Lung (tissue), 17 donors: ENCODE measurements at places on chromosomes 6 and 20. TPM values are rescaled to one million over a fixed set of nuclear protein-coding genes. Genes with fewer than 3 reads are reported as not detected.

GRCh38 chr6:13327691-13328075 lies 654 bp downstream of the TBC1D7 start:
- peak; percentile 19 for DNase-seq
- peaks cover 22% of the 10 kb centered on the region for H3K4me1 ChIP-seq
- no peaks in the 10 kb centered on the region for H3K27me3 ChIP-seq

DNA sequence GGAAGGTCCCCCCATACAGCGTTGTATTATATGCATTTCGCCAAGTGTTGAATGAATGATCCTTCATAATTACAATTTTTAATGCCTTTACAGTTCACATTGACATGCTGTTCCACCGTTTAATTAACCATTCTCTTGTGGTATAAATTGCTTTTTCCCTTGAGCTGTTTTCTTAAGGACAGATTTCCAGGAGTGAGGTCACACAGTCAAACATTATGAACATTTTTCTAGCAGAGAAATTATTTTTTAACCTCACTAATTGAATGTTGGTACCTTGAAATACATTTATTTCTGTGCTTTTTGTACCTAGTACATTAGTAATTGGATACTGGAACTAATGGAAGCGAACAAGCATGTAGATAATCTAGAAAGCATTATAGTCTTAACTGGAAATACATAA lies 76.7 kb upstream of the C20orf144 start:
- no peak for DNase-seq
- no peak overlapping the region for H3K27ac ChIP-seq
- H3K4me3 ChIP-seq: no peak overlapping the region

DNA sequence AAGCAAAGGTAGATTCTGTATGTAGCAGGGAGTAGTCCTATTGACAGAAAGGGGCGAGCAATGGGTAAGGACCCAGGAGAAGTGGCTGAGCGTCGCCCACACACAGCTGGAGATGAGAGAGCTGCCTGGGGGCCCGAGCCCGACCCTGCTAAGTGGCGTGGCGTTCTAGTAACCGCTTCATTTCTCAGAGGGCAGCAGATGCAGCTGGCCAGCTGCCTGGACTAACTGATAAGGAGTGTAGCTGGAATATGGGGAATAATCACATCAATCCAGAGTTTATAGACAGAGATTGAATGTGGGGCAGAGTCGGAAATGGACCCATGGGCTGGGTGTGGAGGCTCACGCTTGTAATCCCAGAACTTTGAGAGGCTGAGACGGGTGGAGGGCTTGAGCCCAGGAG lies 64.4 kb downstream of the EZR start:
- H3K4me3 ChIP-seq: no peak overlapping the region
- peaks cover 14% of the 10 kb centered on the region for H3K36me3 ChIP-seq
- no peak for DNase-seq
- H3K27ac ChIP-seq: no peak overlapping the region

DNA sequence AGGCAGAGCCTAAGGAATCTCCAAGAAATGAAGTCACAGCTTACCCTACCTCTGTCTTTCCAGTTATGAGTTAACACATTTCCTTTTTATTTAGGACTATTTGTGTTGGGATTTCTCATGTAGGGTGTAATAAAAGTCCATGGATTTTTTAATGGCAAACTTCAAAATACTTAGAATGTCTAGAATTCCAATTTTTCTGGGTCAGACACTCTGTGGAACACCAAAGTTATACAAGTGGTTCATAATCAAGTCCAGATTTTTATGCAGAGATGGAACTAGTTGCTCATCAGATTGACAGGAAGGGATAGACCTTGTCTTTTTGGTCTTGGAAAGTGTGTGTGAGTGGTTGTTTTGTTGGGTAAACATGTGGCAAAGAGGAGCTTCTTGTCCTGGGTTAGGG lies 303.5 kb upstream of the RNF24 start:
- no peak for DNase-seq
- H3K27ac ChIP-seq: no peak overlapping the region
- no peaks in the 10 kb centered on the region for H3K27me3 ChIP-seq

DNA sequence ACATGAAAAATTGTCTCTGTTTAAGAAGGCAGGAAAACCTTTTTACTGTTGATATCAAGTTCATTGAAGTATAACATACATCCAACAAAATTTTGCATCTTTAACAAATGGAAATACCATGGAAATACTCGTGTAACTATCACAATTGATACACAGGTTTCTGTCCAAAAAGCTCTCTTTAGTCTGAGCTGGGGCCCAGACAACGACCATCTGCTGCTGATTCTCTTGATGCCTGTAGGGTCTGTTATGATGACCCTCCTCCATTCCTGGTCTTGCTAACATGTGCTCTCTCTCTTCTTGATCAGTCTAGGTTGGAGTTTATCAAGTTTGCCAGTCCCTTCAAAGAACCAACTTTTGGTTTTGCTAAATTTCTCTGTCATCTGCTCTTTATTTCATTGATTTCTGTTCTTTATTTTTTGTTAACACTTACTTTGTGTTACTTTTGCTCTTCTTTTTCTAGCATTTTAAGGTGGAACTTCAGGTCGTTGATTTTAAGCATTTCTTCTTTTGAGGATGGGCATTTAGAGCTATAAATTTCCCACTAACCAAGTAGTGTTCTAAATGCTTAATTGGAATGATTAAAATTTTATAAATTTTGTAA lies 116.8 kb downstream of the PSMB1 start:
- no peaks in the 10 kb centered on the region for H3K36me3 ChIP-seq
- H3K4me1 ChIP-seq: no peaks in the 10 kb centered on the region
- DNase-seq: no peak
- no peaks in the 10 kb centered on the region for H3K27me3 ChIP-seq

DNA sequence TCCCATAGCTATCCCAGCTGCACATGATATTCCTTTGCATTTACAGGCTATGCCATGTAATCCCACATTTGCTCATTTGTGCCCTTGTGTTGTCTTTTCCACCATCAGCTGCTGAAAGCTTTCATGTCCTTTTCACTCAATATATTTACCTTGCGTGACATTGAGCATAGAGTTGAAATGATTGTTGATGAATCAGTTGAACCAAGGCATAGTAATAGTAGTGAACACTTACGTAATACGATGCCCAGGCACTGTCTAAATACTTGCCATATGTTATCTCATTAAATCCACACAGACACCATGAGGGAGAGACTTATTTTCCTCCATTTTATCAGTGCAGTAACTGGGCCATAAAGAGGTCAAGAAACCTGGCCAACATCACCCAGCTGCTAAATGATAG lies 13.1 kb downstream of the RNF8 start:
- H3K27ac ChIP-seq: no peak overlapping the region
- H3K4me1 ChIP-seq: peaks cover 15% of the 10 kb centered on the region
- H3K27me3 ChIP-seq: no peaks in the 10 kb centered on the region
- peaks cover 16% of the 10 kb centered on the region for H3K36me3 ChIP-seq

DNA sequence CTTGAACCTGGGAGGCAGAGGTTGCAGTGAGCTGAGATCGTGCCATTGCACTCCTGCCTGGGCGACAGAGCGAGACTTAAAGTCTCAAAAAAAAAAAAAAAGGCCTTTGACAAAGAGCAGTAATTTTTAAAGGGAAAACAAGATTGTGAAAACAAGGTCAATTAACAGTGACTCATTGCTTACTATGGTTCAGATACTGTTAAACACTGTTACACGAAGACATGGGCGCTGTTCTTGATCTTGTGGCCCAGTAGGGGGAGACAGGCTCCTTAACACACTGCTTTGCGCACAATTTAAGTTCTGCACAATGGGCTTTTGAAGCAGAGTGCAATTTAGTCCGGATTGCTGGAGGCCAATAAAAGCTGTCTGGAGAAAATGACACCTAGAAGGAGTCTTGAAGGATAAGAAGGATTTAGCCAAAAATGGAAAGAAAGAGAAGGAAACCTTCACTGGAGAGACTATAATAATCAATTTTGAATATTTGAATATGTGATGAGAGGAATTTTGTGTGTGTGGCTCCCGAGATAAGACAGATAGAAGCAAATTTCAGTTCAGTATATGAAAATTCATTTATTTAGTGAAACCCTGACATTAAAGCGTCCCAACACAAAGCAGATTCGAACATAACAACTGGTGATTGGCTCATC lies 6.0 kb upstream of the LATS1 start:
- H3K27me3 ChIP-seq: no peaks in the 10 kb centered on the region
- DNase-seq: peak; percentile 58
- no peak overlapping the region for H3K4me3 ChIP-seq
- no peaks in the 10 kb centered on the region for H3K4me1 ChIP-seq
- H3K36me3 ChIP-seq: peaks cover 10% of the 10 kb centered on the region
- no peak overlapping the region for H3K27ac ChIP-seq

DNA sequence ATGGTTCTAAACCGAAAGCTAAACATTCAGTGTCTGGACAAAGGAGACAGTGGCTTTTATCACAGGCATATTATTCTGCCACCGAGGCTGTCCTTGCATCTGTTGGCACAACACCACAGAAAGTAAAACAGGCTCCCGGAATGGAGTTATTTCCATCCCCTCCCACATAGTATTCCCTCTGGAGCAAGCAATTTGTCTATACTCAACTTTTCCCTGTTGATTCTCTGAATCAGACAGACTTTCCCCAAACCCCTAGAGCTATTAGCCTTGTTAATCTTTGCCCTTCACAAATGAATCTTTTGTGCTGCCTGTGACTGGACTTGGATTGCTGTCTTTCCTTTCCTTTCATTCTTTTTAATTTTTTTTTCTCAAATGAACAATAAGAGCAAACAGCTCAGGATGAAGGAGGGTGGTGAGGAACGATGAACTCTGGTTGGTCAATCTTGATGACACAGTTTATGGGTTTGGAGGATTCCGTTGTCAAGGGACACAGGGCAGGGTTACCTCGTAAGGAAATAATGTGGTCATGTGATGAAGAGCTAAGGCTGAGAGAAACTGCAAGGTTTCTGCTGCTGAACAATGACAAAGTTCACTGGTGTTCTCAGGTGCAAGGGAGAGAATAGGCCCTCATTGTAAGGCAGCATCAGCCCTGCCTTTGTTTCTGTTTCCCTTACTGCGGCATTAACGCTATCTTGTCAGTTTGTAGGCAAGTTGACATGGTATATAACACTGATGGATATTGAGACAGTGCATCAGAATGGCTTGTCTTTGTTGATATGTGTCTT lies 275.0 kb upstream of the BMP2 start:
- H3K4me3 ChIP-seq: no peak overlapping the region
- no peak for DNase-seq
- H3K27ac ChIP-seq: no peak overlapping the region
- H3K36me3 ChIP-seq: no peaks in the 10 kb centered on the region

- DNase-seq: no peak
- no peaks in the 10 kb centered on the region for H3K27me3 ChIP-seq
- peaks cover 10% of the 10 kb centered on the region for H3K4me1 ChIP-seq
- no peak overlapping the region for H3K4me3 ChIP-seq
- H3K27ac ChIP-seq: no peak overlapping the region
- no peaks in the 10 kb centered on the region for H3K36me3 ChIP-seq
Observed at GRCh38 chr20:36170542-36171215, 16.1 kb downstream of the EPB41L1 start.

- no peaks in the 10 kb centered on the region for H3K27me3 ChIP-seq
- no peak for DNase-seq
- H3K4me1 ChIP-seq: peaks cover 5% of the 10 kb centered on the region
- no peak overlapping the region for H3K27ac ChIP-seq
Observed at GRCh38 chr6:162493917-162494316, 233.6 kb downstream of the PRKN start.

DNA sequence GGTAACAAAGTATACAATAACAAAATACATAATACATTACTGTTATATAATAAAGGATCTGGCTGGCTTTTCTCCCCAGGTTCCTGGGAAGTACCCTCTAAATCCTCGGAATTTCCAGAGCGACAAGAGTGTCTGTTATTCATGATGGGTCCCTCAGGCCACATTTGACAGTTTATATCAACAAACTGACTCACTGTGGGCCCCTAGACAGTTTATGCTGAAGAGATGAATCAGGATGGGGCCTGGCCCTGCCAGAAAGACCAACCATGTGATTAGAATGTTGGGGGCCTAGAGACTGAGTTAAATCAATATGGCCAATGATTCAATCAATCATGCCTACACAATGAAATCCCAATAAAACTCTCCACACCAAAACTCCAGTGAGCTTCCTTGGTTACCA lies 13.5 kb downstream of the USP45 start:
- H3K36me3 ChIP-seq: peaks cover 18% of the 10 kb centered on the region
- H3K4me3 ChIP-seq: no peak overlapping the region
- DNase-seq: no peak

DNA sequence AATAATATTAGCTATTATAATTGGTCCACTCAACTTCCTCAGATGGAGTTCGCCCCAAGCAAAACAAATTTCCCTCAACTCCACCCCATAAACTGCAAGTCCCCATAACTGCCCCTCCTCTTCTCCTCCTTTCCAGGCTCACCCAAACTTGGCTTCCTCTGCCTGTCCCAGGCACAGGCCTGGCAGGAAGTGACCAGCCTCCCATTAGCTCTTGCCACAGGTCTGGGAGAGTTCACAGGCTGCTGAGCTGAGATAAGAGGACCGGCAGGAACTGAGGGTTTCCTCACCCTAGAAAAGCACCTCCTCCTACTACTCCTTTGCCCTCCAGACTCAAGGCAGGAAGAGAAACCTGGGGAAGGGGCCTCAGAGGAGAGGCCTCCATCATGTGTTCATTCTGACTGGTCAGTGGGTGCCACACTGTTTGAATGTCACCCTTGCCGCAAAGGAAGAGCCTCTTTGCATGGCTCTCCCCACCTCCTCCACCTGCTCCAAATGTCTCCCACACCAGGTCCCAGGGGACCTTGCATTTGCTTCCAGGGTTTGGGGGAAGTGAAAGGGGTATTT lies 24.5 kb upstream of the SMIM29 start:
- no peaks in the 10 kb centered on the region for H3K27me3 ChIP-seq
- no peaks in the 10 kb centered on the region for H3K36me3 ChIP-seq
- H3K27ac ChIP-seq: no peak overlapping the region
- no peaks in the 10 kb centered on the region for H3K4me1 ChIP-seq
- peak; percentile 34 for DNase-seq

DNA sequence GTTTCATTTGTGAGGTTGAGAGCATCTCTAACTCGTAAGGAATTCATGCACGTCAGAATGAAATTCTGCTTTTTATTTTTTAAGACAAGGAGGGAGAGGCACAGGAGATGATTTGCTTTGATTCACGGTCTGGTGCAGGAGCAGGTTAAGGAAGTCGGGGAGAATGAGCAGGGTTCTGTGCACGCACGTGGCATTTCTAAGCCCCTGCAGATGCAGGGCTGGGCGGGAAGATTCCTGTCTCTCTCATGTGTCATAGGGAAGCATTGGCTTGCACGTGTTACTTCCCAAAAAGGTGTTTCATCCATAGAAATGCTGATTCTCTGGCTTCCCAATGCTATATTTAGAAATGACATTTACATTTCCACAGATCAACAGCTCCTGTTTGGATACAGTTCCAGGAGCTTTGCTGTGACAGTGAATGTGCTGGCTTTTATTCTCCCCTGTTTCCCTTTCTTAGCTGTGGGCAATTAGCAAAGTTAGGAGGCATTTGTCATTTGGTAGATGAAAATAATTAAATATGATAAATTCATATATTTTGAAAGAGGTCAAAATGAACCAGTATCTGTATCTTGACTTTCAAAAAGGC lies 119.7 kb upstream of the ZFP64 start:
- no peak for DNase-seq
- H3K27me3 ChIP-seq: no peaks in the 10 kb centered on the region

CDH26 gene
- 5.8 TPM for polyA plus RNA-seq

SLC32A1 gene
- polyA plus RNA-seq: not detected

SMLR1 gene
- polyA plus RNA-seq: not detected

ENPP5 gene
- 5.0 TPM for polyA plus RNA-seq

GCLC gene
- polyA plus RNA-seq: 13.2 TPM
